Activated CD4-positive, alpha-beta T cell treated with anti-CD3 and anti-CD28 coated beads for 1 hour (primary cell): ENCODE measurements at places on chromosomes 12 and 14.

DNA sequence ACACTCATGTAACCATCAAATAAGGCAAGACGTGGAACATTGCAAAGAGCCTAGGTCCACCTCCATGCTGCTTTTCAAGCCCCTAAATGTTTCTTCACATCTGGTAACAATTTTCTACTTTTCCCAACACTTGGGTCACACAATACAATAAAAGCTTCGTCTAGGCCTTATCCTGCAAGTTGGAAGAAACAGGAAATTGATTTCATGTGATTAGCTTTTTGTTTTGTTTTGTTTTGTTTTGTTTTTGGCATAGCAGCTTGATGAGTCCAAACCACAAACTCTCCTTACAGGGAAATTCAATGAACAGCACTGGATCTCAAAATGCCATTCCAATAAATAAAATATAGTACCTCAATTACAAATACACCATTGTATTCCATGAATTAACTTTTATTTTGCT lies 19.3 kb downstream of the TAS2R50 start:
- no peak for DNase-seq

DNA sequence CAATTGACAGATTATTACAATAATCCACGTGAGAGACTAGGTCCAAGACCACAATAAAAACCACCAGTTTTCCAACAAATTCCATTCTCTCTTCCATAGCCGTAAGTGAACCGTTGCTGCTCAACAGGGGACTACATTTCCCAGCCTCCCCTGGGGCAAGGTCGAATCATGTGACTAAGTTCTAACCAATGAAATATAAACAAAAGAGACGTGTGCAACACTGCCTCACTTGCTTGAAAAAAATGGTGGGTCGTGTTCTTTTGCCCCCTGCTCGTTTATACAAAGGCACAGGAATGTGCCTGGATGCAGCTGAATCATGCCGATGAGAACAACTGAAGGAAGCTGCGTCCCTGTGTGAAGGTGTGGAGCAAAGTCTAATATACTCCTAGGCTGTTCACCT lies 51.1 kb downstream of the HSPB8 start:
- no peak for DNase-seq

DNA sequence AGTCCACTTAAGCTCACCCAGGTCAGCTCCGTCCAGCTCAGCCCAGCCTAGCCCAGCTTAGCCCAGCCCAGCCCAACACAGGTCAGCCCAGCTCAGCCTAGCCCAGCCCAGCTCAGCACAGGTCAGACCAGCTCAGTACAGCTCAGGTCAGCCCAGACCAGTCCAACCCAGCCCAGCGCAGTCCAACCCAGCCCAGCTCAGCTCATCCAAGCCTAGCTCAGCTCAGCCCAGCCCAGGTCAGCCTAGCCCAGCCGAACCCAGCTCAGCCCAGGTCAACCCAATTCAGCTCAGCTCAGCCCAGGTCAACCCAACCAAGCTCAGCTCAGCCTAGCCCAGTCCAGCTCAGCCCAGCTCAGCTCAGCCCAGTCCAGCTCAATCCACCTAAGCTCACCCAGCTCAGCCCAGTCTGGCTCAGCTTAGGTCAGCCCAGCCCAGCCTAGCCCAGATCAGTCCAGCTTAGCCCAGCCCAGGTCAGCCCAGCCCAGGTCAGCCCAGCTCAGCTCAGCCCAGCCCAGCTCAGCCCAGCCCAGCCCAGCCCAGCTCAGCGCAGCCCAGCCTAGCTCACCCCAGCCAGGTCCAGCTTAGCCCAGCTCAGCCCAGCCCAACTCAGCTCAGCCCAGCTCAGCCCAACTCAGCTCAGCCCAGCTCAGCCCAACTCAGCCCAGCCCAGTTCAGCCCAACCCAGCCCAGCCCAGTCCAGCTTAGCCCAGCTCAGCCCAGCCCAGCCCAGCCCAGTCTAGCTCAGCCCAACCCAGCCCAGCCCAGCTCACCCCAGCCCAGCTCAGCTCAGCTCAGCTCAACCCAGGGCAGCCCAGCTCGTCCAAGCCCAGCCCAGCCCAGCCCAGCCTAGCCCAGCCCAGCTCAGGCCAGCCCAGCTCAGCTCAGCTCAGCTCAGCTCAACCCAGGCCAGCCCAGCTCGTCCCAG lies 184.0 kb downstream of the TMEM121 start:
- DNase-seq = no peak

- DNase-seq = no peak
Measured at GRCh38 chr14:92439537-92440344, 73.8 kb upstream of the RIN3 start.

GRCh38 chr14:87432698-87433097 lies 560.3 kb downstream of the GALC start:
- no peak for DNase-seq

DNA sequence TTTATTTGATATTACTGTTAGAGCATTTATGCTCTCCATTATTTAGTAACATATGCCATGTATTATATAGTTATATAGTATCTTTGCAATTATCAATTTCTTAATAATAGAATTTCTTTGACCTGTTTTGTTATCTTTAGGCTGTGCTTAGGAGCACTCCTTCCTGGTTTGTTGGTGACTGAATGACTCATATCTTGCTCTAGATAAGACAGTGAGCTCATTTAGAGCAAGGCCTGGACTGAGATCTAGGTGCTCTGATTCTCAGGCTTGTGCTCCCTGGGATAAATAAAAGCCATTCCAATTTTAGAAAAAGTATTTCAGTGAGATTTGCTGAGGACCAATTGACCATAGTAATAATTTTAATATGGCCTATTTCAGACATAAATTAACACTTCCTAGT lies 951.2 kb downstream of the FLRT2 start:
- no peak for DNase-seq

DNA sequence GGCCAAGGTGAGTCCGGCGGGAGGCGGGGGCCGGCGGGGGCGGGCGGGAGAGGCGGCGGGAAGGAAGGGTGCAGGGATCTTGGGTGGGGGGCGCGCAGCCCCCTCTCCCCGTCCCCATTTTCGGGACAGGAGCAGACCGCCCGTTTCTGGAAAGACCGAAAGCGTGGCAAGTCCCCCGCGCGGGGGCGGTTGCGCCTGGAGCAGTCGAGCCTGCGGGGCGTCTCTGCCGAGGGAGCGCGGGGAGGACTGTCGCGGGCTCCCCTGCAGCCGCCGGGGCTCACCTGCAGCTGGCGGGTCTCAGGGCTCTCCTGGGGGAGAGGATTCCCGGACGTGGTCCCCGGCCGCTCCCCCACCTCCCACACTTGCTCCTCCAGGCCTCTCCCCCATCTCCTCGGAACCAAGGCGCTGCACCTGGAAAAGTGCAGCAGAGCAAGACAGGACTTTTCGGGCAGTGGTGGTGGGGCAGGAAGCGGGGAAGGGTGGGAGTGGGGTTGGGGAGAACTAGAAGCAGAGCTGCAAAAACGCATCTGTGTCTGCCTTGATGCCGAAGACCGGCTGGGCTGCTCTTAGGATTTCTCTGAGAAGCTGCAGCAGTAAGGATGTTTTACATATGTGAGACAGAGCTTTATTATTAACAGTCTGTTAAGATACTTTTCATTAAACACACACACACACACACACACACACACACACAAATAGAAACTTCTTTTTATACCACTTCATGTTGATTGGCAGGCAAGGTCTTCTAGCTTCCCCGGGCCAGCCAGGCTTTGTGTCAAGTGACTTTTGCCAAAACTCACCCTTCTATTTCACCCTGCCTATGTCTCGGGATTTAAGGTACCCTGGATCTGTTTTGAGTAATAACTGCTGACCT lies 677 bp downstream of the C12orf75 start:
- peak; percentile 26 for DNase-seq

GRCh38 chr14:87601036-87601435 lies 391.9 kb downstream of the GALC start:
- no peak for DNase-seq

DNA sequence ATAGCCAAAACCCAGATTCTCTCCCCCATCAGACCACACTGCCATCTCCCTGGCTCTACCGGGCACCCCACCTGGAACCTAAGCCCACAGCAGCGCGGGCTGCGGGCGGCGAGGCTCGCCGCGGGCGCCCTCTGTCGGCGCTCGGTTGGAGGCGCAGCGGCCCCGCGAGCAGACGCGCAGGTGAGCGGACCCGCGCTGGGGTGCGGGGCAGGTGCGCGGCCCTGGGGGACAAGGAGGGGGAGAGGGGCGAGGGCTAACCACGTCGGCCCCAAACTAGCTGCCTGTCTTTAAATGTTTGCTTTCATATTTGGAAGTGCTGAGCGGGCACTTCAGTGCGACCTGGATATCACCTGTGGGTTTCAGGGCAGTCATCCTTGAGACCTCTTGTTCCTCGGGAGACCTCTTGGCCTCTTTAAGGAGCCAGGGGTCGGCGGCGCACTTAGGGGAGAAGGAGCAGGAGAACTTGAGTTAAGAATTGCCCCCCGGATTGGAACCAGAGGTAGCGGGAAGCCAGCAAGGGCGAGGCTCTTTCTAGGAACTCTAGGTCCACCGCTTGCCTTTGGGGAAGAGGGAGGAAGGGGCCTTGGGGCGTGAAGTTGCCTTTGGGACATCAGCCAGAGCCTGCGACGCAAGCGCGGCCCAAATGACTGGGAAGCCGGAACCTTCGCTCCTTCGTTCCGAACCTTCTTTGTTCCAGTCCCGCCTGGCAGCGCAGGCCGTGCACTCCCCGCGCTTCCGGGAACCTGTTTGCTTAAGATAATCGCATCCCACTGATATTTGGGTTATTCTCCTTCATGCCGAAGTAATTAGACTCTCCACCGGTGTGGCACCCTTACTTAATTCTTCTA lies 78.7 kb downstream of the NEDD1 start:
- peak; percentile 26 for DNase-seq

DNA sequence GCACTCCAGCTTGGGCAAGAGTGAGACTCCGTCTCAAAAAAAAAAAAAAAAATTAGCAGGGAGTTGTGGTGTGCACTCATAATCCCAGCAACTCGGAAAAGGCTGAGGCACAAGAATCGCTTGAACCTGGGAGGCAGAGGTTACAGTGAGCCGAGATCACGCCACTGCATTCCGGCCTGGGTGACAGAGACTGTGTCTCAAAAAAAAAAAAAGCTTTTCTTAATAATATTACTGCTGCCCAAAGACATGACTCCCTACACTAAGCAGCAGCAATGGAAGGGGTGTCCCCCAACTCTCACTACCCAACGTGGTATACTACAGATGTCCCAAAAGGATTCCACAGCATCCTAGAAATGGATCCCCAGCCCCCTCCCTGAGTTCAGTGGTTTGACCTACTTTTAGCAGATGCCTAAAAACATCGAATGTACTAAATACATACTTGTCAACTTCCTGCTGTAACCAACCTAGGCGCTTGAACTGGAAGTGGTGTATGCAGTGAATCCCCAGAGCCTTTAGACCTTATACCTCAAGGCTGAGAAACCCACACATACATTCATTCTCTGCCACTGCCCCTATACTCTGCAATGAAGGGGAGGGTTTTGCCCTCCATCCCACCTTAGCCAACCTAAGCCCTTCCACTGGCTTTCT lies 8.5 kb upstream of the FKBP11 start:
- no peak for DNase-seq

DNA sequence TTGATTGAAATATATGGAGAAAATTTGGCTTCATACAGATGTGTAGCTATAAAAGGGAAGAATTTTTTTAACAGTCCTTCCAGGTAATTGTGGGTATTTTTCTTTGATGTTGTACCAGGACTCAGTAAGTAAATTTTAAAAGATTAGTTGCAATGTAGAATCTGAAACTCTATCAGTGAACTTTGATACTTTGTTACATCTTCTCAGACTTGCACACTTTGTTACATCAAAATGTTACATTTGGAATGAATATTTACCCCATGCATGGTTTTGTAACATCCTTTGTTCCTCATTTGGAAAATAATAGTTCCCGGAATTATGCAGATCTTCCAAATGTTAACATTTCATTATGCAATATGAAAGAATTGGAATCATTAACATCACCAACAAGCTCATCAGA lies 13.8 kb downstream of the MTHFD1 start:
- no peak for DNase-seq

- no peak for DNase-seq
Measured at GRCh38 chr14:102799684-102800562, 22.7 kb downstream of the TRAF3 start.

DNA sequence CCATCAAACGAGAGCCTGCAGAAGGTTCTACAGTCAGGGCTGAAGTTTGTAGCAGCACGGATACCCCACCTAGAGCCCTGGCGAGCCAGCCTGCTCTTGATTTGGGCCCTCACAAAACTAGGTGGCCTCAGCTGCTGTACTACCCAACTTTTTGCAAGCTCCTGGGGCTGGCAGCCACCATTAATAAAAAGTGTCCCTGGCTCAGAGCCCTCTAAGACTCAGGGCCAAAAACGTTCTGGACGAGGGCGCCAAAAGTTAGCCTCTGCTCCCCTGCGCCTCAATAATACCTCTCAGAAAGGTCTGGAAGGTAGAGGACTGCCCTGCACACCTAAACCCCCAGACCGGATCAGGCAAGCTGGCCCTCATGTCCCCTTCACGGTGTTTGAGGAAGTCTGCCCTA lies 8.9 kb upstream of the PFDN5 start:
- DNase-seq = no peak

GRCh38 chr12:76720068-76720467 lies 43.8 kb upstream of the ZDHHC17 start:
- DNase-seq = no peak

DNA sequence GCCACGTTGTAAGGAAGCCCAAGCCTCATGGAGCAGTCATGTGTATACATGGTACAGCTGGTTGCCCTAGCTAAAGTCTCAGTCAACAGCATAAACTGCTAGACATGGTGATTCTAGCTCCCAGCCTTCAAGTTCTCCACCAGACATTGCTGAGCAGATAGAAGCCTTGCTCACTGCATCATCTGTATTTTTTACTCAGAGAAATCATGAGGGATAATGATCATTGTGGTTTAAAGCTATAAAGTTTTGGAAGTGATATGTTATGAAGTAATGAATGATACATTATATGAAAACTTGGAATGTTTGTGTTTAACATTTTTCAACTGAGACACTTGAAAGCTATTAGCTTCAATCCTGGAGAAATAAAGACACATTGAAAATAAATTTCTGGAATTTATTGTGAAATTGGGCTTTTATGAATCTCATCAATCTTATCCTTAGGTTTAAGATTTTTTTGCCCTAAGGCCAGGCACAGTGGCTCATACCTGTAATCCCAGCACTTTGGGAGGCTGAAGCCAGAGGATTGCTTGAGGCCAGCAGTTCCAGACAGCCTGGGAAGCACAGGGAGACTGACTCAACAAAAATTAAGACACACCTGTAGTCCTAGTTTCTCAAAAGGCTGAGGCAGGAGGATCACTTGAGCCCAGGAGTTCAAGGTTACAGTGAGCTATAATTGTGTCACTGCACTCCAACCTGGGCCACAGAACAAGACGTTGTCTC lies 5.6 kb upstream of the NFATC4 start:
- no peak for DNase-seq

- DNase-seq = no peak
Measured at GRCh38 chr12:130945786-130946492, 7.8 kb upstream of the ADGRD1 start.

- no peak for DNase-seq
Measured at GRCh38 chr12:6281081-6281809, 29.2 kb upstream of the PLEKHG6 start.

DNA sequence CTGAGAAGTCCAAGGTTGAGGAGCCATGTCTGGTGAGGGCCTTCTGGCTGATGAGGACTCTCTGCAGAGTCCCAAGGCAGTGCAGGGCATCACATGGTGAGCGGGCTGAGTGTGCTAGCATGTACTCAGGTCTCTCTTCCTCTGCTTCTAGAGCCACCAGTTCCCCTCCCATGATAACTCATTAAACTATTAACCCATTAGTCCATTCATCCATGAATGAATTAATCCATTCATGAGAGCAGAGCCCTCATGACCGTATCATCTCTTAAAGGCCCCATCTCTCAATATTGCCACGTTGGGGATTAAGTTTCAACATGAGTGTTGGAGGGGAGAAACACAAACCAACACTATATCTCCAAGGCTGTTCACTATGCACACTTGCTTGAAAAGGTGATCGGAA lies 83.7 kb downstream of the TMEM30B start:
- DNase-seq = no peak
